ENCODE measurements at places on chromosomes 13 and 19.

DNA sequence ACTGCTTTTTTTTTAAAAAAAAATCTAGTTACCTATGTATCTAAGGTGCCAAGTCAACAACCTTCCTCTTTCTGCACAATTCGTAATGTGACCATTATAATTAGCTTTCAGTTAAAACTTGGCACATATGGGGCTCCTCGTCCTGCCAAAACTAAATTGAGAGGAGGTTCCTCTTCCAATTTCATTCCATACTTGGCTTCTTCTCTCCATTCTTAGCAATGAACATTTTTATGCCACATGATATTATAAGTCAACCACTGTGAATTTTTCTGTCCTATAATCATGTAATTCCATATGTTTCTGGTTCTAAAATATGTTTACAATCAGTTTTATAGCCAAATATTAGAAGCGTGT lies 177.0 kb downstream of the DCLK1 start:
- DNase-seq, result no peak

DNA sequence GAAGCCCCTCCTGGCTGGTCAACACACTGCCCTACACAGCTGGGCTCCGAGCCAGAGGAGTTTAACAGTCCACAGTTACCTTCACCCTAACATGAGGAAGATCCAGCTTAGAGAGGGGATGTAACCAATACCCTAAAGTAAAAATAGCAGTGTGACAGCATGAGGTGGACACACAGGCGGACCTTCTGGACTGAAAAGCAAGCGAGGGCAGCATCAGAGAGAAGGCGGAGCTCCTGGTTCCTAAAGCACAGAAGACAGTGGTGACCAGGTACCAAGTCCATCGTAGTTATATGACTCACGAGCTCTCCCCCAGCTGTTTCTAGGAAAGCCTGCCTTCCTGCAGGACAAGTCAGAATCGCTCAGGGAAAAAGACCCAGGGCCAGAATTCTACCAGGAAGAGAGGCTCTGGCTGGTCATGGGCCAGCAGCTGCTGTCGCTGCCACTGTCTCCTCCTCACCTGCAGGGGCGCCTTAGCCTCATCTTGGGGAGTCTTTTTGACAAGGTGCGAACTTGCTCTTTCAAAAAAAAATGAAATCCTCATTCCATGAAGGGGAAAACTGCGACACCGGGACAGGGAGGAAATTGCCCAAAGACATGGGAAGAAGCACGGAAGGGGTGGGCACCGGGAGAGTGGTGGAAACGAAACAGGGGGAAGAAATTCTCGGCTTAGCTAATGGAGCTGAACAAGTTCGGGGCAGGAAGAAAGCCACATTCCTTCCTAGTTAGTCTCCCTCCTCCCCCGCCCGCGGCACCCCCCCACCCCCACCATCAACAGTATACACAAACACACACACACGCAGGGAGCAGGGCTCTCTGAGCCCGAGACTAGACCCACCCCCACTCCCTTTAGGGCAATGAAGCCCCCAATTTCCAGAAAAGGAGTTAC lies 1.7 kb downstream of the ELL start:
- peak; percentile 38 for DNase-seq

DNA sequence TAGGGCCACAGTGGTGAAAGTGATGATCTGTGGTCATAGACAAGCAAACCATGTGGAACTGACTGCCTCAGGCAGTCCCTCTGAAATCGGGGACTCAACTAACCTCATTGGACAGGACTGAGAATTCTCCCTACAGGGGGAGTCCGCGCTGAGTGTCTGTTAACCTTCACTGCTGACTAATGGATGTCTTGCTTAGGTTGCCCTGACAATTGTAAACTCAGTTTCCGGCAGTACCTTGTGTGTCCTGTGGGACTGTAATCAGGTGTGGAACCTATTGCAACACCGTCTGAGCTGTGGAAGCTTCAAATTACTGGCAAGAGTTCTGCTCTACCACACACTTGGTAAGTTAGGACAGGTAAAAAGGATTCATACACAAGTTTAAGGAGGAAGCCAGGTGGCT lies 21.8 kb downstream of the ZNF77 start:
- no peak for DNase-seq

GRCh38 chr13:43785650-43786471 lies 911 bp downstream of the ENOX1 start:
- no peak for DNase-seq

- DNase-seq, result no peak
Observed at GRCh38 chr13:61508936-61509335, 93.3 kb upstream of the PCDH20 start.

GRCh38 chr19:38273499-38273898 lies 9.1 kb downstream of the SPINT2 start:
- no peak for DNase-seq

DNA sequence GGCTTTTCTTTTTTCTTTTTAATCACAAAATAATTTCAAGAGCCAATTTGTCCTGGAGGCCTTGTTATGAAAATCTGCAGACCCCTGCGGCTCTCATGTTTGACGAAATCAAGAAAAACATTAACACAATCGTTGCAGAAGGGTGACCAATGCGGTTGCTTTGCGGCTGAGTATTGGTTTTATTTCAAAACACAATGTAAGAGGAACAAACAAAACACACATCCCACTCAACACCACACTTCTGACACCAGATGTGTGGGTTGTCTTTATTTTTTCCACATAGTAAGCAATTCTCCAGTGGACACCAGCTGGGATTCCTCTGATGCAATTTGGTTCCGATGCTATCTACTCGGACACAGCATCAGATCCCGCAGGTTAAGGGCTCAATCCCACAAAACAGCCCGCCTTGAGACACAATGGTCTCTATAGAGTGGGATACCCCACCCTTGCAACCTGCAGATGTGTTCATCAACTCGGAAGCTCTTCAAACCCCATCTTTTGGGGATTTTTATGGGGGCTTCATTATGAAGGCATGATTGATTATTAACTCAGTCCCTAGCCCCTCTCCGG lies 21.9 kb upstream of the CCDC124 start:
- DNase-seq, result no peak

Data from activated B cell treated with CpG ODN at 0.5 μM for 24 hours (primary cell).